ENCODE measurements at places on chromosomes 2 and 18.

- DNase-seq = no peak
Measured at GRCh38 chr2:238820916-238821315, 27.0 kb upstream of the TWIST2 start.

GRCh38 chr2:144115739-144116291, 404.1 kb downstream of the ZEB2 start:
- DNase-seq = no peak

DNA sequence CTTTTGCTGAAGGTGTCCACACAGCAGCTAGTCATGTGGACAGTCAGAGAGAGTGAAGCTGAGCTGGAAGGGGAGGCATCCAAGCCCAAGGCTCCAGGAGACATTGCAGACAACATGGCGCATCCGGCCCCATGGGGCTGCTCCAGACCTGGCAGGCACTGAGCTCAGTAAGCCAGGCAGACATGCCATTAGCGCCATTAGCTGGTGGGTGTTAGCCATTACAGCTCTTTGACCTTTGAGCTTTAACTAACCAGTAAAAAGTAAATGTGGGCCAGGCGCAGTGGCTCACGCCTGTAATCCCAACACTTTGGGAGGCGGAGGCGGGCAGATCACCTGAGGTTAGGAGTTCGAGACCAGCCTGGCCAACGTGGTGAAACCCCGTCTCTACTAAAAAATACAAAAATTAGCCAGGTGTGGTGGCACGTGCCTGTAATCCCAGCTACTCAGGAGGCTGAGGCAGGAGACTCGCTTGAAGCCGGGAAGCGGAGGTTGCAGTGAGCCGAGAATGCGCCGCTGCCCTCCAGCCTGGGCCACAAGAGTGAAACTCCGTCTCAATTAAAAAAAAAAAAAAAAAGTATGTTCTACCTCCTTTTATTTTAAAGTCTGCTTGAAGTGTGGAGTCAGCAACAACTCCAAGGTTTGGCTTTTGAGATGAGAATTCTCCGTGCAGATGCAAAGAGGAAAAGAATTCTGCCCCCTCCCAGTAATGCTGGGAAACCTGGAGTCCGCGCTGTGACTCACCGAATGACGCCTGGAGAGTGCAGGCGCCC, 69.4 kb downstream of the TWSG1 start:
- no peak for DNase-seq

- DNase-seq = no peak
Measured at GRCh38 chr2:72254831-72255451, 107.3 kb upstream of the CYP26B1 start.

GRCh38 chr18:27226556-27227075, 41.5 kb upstream of the CHST9 start:
- no peak for DNase-seq

DNA sequence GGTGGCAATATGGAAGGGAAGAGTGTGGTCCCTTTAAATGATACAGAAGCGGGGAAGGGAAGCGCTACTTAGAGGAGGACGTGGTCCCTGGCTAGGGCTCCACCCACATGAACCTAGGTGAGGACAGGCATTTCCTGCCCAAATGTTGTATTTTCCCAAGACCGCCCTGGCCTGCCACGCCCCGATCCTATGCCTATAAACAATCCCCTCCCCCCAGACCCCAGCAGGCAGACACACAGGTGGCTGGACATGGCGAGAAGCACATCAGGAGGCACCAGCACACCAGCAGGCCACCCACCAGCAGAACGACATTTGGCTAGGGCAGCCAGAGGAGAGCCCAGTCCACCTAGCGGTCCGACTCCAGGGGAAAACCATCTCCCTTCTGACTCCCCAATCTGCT, 47.2 kb downstream of the METTL8 start:
- no peak for DNase-seq

DNA sequence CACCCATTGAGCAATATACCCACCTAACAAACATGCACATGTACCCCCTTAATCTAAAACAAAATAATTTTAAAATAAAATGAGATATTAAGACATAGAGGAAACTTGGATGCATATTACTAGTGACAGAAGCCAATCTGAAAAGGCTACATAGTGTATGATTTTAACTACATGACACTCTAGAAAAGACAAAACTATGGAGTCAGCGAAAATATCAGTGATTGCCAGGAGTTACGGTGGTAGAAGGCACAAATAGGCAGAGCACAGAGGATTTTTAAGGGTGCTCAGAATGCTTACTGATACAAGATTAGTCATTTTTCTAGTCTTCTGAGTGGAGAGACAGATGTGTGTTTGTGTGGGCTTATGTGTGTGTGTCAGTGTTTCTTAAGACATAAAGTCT, 656.6 kb downstream of the NR4A2 start:
- no peak for DNase-seq

DNA sequence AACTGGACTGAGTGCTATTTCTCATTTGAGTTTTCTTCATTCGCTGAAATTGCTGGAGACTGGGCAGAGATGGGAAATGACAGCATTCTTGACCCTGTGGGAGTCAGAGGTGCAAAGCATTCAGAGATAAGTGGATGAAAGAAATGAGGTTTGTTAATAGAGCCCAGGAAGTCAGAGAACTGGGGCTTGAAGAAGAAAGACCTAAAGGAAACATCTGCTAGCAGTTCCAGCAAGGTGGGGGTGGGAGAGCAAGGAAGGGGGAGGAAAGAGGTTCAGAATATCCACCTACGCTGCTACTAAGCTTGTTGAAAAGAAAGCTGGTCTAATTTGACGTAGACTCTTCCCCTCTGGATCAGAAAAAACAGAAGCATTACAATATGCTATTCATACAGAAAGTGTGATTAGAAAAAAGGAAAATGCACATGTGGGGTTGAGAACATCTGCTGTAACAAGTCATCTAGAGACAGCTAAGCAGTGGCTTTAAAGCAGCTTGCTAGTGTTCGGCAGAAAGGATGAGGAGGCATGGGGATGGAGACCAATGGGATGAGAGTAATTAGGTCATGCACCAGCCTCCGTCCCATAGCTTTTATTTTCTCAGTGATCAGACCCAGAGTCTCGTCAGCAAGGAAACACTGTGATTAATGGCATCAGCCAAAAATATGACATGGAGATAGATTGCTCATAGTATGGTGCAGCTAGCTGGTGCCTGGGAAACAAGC, 29.7 kb downstream of the NAB1 start:
- peak; percentile 72 for DNase-seq

DNA sequence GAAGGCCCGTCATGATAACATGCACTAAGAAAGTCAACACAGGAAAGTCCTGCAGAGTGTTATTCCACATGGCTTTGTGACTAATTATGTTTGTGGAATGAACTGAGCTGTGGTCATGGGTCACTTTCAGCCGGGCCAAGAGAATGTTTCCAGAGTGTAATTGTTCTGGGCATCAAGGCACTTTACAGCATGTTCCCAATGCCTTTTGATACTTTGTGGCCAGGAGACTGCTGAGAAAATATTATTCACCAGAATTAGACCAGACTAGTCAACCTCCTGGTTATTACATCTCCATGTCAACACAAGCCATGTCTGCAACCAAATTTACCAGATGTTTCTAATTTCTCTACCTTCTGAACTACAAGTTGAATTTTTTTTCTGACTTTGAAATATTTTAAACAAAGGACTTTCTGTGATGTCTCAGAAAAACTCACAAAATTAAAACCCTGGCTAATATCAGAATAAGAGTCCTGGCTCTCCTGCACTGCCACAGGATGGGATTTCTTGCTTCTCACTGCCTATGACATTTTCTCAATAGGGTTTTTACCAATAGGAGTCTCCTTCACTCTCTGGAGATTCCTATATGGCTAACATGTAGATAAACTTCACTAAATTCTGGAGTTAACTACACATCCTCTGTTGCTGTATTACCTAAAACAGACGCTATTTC, 90.6 kb upstream of the WDR75 start:
- no peak for DNase-seq

DNA sequence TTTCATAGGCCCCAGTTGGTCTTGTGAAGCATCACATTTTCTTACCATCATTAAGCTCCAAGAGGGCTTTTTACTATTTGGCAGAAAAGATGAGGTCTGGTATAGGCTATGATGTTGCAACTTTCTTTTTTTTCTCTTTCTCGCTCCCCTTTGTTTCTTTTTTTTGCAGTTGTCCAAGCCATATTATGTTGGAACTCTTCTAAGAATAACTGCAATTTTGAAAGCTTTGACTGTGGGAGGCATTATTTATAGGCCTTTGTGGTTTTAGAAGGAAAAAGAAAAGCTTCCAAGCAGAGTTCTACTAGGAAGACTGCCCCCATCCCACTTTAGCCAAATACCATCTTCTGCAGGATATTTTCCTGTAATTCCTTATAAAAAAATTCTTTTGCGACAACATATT, 571.6 kb downstream of the ARHGAP15 start:
- no peak for DNase-seq

DNA sequence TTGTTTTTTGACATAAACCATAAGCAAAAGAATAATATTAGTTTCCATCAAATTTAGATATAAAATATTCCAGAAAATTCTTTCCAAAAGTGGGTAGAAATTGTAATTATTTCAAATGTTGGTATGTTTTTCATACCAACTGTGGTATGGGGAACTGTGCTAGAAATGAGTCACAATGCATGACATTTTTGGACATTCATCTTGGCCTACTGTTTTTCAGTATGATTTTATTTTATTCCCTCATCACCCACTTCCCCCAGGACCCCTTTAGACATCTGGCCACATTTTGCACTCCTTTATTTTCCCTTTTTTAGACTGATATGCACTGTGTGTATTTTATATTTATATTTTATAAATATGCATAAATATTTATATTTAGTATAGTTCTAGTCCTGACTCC, 97.1 kb downstream of the DPP4 start:
- no peak for DNase-seq

DNA sequence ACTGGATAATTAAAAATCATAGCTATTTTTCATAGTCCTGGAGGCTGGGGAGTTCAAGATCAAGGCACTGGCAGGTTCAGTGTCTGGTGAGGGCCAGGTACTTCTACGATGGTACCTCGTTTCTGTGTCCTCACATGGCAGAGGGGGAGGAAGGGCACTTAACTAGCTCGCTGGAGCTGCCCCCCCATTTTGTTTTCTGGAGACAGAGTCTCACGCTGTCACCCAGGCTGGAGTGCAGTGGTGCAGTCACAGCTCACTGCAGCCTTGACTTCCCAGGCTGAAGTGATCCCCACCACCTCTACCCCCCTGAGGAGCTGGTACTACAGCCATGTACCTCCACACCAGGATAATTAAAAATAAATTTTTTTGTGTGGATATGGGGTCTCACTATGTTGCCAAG, 40.3 kb downstream of the ASB1 start:
- DNase-seq = no peak

GRCh38 chr2:104923665-104924064, 69.8 kb downstream of the POU3F3 start:
- DNase-seq = no peak

DNA sequence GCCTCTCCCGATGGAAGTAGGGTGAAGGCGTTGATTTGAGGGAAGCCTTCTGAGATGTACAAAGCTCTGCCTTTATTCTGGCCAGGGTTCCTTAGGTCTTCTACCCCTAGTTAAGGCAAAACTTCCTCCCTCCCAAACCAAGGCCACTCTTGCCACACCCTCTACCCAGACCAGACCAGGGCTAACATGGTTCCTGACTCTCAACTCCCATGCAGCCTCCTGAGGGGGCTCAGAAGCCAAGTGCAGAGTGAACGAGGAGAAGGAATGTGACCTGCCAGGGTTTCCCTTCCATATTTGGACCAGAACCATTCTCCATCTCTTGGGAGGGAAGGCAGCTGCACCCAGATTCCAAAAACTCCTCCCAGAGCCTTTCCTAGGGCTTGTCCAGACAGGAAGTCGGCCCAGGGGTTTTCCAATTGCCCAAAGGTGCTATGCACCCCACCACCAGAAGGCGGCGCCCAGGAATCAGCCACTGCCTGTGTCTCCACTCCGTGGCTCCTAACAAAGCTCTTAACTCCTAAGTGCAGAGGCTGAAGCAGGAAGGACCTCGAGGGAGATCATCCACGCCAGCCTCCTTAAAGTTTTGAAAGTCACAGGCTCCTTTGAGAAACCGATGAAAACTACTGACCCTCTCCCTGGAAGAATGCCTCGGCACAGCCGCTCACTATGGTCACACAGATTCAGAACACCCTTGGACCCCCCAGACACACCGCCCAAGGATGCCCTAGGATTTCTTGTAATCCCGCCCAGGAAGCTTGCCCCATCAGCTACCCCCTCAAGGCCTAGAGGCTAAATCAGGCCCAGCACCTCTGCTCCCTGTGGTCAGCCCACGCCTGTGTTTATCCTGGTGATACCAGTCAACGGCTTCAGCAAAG, 157.8 kb downstream of the SMAD2 start:
- DNase-seq = peak; percentile 33

- no peak for DNase-seq
Measured at GRCh38 chr2:9737053-9737875, 106.0 kb upstream of the TAF1B start.

DNA sequence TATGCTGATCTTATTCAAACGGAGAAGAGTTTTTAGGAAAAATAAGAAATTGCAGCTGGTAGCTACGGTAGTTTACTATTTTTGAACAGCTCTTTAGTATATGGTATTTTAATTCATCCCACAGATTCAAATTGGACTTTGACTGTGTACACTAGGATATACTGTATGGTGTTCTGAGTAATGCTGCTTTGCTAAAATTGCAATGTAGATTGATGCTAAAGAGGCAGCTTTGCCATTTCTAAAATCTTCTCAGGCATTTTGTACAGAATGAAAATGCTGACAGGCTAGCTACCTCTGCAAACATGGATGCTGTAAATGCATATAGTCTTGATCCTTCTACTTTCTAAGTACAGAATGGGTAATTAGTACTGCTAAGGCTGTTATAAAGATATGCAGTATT, 826.6 kb upstream of the POU3F3 start:
- no peak for DNase-seq

- DNase-seq = no peak
Measured at GRCh38 chr2:227932001-227932400, 60.6 kb downstream of the DAW1 start.

DNA sequence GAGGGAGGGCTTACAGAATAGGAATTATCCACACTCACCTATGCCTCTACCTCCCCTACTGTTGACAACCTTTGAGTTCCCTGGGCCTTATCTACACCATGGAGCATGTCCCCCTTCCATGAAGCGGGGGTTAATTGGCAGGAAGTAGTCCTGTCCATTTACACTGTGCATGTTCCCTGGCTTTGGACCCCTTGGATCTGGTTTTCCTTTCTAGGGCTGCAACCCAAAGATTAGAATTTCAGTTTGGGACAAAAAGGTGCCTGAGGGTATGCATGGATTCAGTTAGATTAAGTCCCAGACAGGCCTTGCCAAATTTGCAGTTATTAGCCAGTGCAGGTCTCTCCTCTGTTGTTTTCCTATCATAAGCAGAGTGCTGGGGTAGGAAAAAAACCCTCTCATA, 180.3 kb downstream of the CMPK2 start:
- no peak for DNase-seq

DNA sequence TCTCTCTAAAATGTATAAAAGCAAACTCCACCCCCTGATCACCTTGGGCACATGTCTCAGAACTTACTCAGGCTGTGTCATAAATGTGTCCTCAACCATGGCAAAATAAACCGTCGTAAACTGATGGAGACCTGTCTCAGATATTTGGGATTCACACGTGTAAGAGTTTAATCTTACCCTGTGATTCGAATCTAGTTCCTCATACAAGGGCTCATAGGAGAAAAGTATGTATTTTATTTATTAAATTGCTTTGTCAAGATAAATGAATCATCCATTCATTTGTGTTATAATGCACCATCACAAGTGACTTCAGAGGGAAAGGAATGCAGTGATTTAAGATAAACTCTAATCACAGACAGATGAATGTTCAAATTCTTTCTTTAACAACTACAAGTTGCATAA, 712.5 kb upstream of the LRATD1 start:
- no peak for DNase-seq

GRCh38 chr18:12409469-12409868, 1.7 kb downstream of the PRELID3A start:
- DNase-seq = no peak

- no peak for DNase-seq
Measured at GRCh38 chr2:160513120-160513519, 19.5 kb upstream of the RBMS1 start.

All from GM06990 (cell line).